ENCODE measurements at places on chromosomes 3 and 15.

GRCh38 chr3:59549962-59550361 is 500.1 kb upstream of the CFAP20DC start:
- DNase-seq = no peak

- no peak for DNase-seq
Measured at GRCh38 chr3:144394032-144394431, 422.4 kb downstream of the DIPK2A start.

- no peak for DNase-seq
Measured at GRCh38 chr3:86225461-86225860, 765.5 kb downstream of the VGLL3 start.

GRCh38 chr3:107737914-107738313 is 215.2 kb downstream of the BBX start:
- no peak for DNase-seq

GRCh38 chr3:13937131-13937530 is 57.3 kb upstream of the WNT7A start:
- DNase-seq = no peak

DNA sequence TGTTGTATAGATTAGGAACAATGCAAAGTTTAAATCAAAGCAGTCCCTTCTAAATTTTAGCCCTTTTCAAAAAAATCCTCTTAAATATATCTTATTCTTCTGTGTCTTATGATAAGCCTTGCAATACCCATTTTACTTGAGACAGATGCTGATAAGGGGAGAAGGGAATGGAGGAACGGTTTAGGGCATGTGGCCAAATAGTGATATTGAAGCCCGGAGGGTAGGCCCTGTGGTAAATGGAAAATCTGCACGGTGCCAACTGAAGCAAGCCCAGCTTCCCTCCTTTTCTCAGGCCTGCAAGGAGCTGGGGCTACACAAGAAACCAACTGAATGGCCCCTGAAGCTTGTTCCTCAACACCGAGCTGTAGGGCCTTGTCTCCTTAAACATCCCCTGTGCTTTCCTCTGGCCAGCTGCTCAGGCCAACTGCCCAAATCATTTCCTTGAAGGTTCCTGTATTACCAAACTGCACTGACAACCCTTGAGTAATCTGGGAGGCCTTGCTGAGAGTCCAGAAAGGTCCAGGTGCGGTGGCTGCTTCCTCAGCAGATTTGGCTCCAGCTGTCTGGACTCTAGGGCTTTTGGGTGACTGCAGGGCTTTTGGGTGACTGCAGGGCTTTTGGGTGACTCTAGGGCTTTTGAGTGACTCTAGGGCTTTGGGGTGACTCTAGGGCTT is 67.2 kb downstream of the NCEH1 start:
- DNase-seq = no peak

DNA sequence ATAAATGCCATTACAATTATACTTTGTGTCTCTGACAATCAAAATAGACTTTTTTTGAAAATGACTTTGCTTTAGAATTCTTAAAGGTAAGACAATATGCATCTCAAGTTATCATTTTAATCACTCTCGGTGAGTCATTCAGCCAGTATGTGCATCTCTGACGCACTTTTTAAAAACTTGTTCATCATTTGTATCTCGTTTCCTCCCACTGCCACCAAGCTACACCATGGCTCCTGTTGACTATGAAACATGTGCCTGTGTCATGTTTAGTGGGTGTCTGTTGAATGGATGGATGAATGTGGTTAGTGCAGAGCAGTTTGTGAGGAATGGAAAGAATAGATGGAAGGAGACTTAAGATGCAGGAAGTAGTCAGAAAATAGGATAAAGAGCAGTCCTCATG is 68.6 kb downstream of the ARPP21 start:
- DNase-seq = no peak

- DNase-seq = no peak
Measured at GRCh38 chr15:60620708-60621107, 141.8 kb upstream of the ICE2 start.

DNA sequence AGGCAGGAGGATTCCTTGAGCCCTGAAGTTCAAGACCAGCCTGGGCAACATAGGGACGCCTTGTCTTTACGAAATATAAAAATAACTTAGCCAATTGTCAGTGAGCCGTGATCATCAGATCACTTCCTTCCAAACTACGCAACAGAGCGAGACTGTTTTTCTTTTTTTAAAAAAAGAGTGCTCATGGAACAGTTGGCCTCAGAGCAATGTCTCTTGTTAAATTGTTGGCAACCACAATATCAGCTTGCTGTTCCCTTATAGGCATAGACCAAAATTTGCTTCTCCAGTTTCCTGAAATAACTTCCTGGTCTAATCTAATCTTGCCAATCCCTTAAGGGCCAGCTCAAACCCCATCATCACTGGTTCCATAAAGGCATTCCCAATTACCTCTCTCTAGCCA is 93.3 kb upstream of the SLC4A7 start:
- no peak for DNase-seq

DNA sequence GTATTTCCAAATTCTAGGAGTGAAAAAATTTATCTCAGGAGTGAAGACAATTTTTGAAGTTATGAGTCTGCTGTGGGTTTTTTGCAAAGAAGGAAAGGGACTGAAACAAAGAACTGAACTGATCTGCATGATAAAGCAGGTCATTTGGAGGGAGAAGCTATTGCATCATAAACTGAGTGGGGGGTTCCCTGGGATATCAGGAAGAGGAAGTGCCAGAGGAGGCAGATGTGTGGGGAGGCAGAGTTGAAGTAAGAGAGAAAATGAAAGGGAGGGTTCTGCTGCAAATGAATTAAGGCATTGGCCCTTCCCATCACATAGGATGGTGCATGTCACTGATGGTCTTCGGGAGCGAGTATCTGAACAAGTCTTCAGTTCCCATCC is 379.2 kb downstream of the VPS13C start:
- no peak for DNase-seq

DNA sequence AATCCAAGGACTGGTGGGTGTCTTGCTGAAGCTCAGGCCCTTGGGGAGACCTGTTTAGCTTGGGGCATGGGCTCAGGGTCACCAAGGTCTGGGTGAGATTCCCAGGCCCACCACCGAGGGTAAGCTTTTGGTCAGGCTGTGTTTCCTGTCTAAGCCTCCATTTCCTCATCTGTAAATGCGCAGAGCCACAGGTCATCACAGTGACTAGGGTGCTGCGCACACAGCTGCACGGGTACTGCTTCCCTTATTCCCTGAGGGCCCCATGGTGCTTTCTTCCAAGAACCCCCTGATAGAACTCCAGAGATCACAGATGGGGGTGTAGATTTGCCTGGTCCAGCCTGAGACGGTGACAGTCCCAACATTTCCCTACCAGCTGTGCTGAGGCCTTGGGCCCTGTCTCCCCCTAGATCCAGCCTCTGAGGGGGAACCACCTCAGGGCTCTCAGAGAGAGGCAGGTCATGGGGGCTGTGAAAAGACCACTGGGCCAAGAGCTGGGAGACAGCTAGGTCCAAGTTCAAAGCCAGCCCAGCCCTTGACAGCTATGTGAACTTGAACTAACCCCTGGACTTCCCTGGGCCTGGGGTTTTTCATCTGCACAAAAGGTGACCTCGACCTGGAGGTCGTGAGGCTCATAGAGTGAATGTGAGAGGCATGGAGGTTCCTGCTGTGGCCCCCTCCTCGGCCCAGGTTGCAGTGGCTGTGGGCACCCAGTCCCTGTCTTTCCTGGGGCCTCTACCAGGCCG is 60.7 kb downstream of the SEMA3G start:
- no peak for DNase-seq

- no peak for DNase-seq
Measured at GRCh38 chr3:194218646-194219453, 82.9 kb downstream of the HES1 start.

GRCh38 chr15:64596701-64597476 is 136.5 kb downstream of the ZNF609 start:
- no peak for DNase-seq

DNA sequence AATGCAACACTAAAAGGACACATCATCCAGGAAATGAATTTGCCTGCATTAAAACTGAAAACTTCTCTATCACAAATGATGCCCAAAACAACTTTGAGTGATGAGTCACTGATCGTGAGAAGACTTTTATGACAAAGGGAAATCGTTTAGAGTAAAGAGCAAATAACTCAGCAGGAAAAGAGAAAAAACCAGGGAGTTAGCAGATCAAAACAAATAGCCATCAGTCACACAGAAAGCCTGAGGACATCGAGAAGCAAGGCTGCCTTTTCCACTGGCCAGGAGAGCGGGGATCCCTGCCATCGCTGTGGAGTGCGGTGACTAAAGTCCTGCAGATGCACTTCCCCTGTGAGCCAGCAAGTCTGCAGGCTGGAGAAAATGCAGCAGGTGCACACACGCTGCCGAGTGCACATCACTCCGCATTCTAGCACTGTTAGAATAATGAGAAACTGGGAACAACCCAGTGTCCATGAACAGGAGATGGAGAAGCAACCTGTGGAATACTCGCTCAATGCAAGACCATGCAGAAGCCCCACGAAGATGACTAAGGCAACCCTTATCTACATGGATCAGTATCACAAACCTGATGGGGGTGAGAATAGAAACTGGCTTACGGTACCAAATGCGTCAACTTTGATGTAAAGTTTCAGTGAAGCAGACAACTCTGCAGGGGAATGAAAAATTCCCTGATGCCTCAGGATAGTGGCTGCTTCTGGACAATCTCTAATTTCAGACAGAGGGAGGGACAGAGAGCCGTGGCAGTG is 86.4 kb downstream of the NSMCE3 start:
- no peak for DNase-seq

DNA sequence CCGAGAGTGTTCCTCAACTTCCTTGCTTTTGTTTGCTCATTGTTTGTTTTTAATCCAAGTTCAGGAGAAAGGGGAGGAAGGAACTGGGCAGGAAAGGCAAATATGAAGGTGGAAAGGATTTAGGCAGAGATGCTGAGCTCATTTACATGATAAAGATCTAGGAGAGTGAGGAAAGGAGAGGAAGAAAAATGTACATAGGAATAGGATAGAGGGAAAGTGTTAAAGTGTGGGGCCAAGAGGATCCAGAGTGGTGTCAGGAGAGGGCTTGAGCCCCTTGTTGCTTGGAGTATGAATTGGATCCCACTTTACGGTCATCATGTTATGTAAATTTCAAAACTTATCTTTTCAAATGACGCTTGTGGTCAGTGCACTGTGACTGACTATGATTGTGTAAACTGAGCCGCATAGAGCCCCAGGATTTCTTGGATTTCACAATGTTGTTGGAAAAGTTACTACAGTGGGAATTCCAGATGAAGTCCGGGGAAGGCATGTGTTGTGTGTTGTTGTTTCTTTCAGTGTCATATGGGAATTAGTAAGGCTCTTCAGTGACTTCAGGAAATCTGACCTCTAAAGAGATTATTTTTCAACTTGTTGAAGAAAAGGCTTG is 15.0 kb upstream of the PLD1 start:
- DNase-seq = no peak

DNA sequence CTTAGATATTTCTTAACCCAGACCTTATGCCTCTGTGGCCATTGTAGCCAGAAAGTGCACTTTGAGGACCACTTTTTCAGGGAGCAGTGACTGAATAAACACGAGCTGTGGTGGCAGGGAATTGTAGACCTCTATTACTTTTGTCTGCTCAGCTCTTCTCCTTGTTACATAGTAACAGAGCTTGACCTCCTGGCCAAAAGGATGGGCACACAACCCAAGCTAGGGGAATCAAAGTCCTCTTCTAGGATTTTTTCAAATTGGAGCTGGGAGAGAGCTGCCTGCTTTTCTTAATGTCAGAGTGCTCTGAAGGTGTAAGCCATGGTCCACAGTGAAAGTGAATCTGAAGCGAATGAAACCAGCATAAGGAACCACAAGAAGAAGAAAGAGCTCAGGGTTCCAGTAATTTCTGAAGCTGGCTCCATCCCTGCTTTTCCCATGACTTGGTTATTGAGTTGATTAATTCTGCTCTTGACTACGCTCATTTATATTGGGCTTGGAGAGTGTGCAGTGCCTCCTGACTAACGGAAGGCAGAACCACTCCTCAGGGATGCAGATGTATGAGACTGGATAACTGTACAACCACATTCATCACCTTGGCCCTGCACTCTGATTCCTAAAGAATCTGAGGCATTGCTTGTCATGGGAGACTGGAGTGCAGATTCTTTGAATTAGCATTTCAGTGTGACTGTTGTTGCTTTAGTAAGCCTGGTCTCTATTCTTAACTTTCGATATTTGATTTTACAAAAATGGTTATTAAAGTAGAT is 60.9 kb downstream of the TLNRD1 start:
- DNase-seq = no peak

DNA sequence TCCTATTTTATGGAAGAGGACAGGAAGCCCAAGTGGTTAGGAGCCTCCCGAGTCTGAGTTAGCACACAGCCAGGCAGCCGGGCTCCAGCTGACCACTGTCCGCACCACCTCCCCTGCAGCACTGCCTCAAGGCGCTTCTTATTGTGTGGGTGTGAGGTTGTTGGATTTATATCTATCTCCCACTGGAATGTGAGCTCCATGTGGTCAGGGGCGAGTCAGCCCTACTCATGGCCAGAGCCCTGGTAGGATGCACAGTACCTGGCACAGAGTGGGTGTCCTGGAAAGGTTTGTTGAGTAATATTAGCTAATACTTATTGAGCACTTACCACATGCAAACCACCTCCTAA is 9.7 kb upstream of the FBLN2 start:
- no peak for DNase-seq

DNA sequence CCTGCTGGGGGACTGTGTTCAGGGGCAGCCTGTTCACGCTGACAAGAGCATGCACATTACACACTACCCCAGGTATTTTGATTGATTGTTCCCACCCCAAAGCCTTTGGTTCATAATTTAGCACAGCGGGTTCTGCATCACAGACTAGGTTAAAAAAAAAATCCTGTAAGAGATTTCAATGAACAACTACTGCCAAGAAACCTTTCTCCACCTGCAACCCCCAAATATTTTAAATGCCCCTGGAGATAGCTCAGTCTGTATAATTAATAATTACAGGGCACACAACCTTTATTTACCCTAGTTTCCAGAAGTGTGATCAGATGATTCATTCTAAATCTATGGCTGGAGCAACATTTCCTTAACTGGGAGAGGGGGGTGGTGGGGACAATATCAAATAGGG is 87.6 kb downstream of the NR2F2 start:
- DNase-seq = no peak

DNA sequence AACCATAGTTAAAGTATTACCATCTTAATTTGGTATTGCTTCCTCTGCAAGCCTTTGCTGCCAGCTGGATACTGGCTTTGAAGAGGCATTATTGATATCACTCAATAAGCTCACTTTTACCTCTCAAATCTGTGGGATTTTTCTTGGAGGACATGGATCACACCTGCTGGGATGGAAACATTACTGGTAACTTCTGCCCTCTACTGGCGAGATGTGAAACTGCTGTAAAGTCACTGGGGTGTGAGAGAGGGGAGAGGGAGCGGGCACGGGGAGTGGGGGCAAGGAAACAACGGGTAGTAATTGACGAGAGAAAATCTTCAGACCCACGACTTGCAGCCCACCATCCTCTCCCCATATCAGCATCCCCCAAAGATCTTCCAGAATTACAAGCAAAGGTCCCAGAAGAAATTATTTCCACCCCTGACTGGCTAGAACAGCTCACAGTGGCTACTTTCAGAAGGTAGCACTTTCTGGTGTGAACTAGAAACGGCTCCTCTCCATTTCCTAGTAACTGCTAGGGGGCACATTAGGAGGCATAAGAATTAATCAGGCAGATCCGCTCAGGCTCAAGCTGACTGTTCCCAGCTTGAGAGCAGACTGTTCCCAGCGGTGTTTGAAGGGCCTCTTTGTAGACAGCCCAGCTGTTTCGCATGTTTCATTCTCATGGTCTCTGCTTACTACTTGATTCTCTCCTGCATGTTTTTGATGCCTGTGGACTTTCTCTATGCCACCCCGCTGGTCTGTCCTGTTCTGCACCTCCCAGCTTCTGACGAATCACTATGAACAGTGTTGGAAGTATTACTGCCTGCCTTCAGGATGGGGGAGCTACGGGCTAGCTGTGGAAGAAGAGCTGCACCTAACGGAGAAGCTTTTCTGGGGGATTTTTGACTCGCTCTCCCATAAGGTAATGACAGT is 230.4 kb upstream of the CHRM5 start:
- no peak for DNase-seq

Data from lower lobe of right lung (tissue), 2 donors.